ENCODE measurements at places on chromosomes 5 and 9. TPM values are rescaled to one million over a fixed set of nuclear protein-coding genes. Genes with fewer than 3 reads are reported as not detected.

- H3K4me3 ChIP-seq, result no peak overlapping the region
- H3K36me3 ChIP-seq, result no peaks in the 10 kb centered on the region
- no peaks in the 10 kb centered on the region for H3K4me1 ChIP-seq
- H3K27ac ChIP-seq, result no peak overlapping the region
- no peak for DNase-seq
These were observed 12.9 kb downstream of the DYNC2I2 start for GRCh38 chr9:128643519-128644300.

- no peak for DNase-seq
- no peak overlapping the region for H3K27ac ChIP-seq
- H3K4me3 ChIP-seq, result no peak overlapping the region
- no peaks in the 10 kb centered on the region for H3K4me1 ChIP-seq
- H3K36me3 ChIP-seq, result no peaks in the 10 kb centered on the region
- H3K27me3 ChIP-seq, result no peaks in the 10 kb centered on the region
These were observed 73.7 kb downstream of the SPATA31C2 start for GRCh38 chr9:88064554-88064953.

GALNT12 gene
- total RNA-seq, result 19.7 TPM

GRCh38 chr9:84277646-84278045, 62.9 kb downstream of the SLC28A3 start:
- DNase-seq, result no peak
- H3K4me3 ChIP-seq, result no peak overlapping the region
- H3K36me3 ChIP-seq, result no peaks in the 10 kb centered on the region
- no peaks in the 10 kb centered on the region for H3K27me3 ChIP-seq
- no peak overlapping the region for H3K27ac ChIP-seq
- H3K4me1 ChIP-seq, result peaks cover 5% of the 10 kb centered on the region

- H3K36me3 ChIP-seq, result no peaks in the 10 kb centered on the region
- H3K27me3 ChIP-seq, result no peaks in the 10 kb centered on the region
- no peak for DNase-seq
- no peaks in the 10 kb centered on the region for H3K4me1 ChIP-seq
- H3K4me3 ChIP-seq, result no peak overlapping the region
These were observed 31.3 kb upstream of the TAS2R1 start for GRCh38 chr5:9661316-9662015.

DNA sequence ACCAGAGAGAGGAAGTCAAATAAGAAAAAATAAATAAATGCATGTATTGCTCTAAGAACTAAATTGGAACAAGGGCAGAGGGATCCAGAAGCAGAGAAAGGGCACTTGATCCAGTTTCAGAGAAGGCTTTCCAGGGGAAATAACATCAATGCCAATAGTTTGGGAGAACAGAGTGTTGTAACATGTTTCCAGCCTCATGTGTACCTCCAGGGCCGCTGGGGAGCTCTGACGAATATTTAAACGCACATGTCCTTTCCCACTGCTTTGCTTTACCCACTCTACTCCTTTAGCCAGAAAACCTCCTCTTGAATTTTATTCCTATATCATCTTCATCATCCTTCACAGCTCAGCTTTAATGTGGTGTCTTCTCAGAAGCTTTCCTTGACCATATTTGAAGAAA, 233.7 kb downstream of the ENC1 start:
- H3K27ac ChIP-seq, result no peak overlapping the region
- no peak for DNase-seq
- H3K27me3 ChIP-seq, result no peaks in the 10 kb centered on the region
- no peaks in the 10 kb centered on the region for H3K4me1 ChIP-seq
- no peak overlapping the region for H3K4me3 ChIP-seq

- no peak for DNase-seq
- no peaks in the 10 kb centered on the region for H3K27me3 ChIP-seq
- H3K4me1 ChIP-seq, result no peaks in the 10 kb centered on the region
- H3K4me3 ChIP-seq, result no peak overlapping the region
- no peak overlapping the region for H3K27ac ChIP-seq
- H3K36me3 ChIP-seq, result no peaks in the 10 kb centered on the region
These were observed 122.4 kb downstream of the ADGRV1 start for GRCh38 chr5:90680921-90681563.

SPINK6 gene
- not detected for total RNA-seq

JAKMIP2 gene
- 15.9 TPM for total RNA-seq

C9 gene
- not detected for total RNA-seq

GRXCR2 gene
- not detected for total RNA-seq

GPRIN1 gene
- 0.63 TPM for total RNA-seq

- H3K27ac ChIP-seq, result no peak overlapping the region
- no peaks in the 10 kb centered on the region for H3K4me1 ChIP-seq
- DNase-seq, result no peak
These were observed 157.5 kb downstream of the DMRT2 start for GRCh38 chr9:1207686-1208085.

DNA sequence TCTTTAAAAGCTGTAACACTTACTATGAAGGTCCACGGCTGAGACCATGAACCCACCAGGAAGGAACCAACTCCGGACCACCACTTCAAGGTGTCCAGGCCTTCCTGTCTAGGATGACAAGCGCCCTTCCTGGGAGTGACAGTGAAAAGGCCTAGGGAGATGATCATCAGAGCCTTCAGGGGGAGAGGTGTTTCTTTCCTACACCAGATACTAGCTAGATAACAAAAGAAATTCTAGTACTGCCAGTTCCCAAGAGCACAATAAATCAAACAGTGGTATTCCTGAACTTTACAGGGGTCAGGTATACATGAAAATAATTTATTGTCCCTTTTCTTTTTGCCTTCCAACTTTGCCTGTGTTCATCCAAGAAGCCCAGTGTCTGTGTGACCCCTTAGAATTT, 94.2 kb upstream of the NFIL3 start:
- H3K27me3 ChIP-seq, result no peaks in the 10 kb centered on the region
- no peak overlapping the region for H3K4me3 ChIP-seq
- DNase-seq, result no peak
- H3K27ac ChIP-seq, result no peak overlapping the region
- no peaks in the 10 kb centered on the region for H3K4me1 ChIP-seq

DNA sequence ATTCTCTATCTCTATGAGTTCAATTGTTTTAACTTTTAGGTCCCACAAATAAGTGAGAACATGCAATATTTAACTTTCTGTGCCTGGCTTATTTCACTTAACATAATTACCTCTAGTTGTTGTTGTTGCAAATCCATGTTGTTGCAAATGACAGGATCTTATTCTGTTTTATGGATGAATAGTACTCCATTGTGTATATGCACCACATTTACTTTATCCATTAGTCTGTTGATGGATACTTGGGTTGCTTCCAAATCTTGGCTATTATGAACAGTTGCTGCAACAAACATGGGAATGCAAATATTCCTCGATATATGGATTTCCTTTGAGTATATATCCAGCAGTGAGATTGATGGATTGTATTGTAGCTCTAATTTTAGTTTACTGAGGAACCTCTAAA, 36.3 kb downstream of the MEGF9 start:
- H3K36me3 ChIP-seq, result no peaks in the 10 kb centered on the region
- H3K4me3 ChIP-seq, result no peak overlapping the region
- peaks cover 43% of the 10 kb centered on the region for H3K27me3 ChIP-seq
- peaks cover 4% of the 10 kb centered on the region for H3K4me1 ChIP-seq

ARID3C gene
- total RNA-seq, result 0.27 TPM

DNA sequence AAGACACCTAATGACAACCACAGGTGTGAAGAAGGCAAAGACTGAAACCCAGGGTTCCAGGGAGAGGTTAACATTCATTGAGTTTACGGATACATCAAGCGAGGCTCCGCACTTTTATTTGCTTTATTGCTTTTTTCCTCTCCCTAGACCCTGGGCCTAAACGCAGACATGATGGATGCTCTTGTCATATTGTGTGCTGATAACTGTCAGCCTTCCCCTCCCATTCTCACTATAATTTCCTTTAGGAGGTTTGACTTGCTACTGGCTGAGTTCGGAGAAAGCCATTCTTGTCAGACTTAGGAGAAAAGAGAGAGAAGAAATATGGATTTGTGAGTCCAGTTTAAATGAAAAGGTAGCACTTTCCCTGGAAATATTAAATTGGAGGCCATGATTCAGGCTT, 471.6 kb downstream of the DNAH5 start:
- no peak overlapping the region for H3K4me3 ChIP-seq
- H3K27me3 ChIP-seq, result no peaks in the 10 kb centered on the region
- no peak for DNase-seq
- no peaks in the 10 kb centered on the region for H3K36me3 ChIP-seq
- no peak overlapping the region for H3K27ac ChIP-seq

GRCh38 chr5:76604838-76605237, 18.4 kb downstream of the F2RL2 start:
- DNase-seq, result peak; percentile 51
- no peaks in the 10 kb centered on the region for H3K36me3 ChIP-seq

- no peaks in the 10 kb centered on the region for H3K36me3 ChIP-seq
- H3K4me3 ChIP-seq, result no peak overlapping the region
- H3K27me3 ChIP-seq, result no peaks in the 10 kb centered on the region
These were observed 71.2 kb downstream of the CFAP77 start for GRCh38 chr9:132481053-132481849.

DNA sequence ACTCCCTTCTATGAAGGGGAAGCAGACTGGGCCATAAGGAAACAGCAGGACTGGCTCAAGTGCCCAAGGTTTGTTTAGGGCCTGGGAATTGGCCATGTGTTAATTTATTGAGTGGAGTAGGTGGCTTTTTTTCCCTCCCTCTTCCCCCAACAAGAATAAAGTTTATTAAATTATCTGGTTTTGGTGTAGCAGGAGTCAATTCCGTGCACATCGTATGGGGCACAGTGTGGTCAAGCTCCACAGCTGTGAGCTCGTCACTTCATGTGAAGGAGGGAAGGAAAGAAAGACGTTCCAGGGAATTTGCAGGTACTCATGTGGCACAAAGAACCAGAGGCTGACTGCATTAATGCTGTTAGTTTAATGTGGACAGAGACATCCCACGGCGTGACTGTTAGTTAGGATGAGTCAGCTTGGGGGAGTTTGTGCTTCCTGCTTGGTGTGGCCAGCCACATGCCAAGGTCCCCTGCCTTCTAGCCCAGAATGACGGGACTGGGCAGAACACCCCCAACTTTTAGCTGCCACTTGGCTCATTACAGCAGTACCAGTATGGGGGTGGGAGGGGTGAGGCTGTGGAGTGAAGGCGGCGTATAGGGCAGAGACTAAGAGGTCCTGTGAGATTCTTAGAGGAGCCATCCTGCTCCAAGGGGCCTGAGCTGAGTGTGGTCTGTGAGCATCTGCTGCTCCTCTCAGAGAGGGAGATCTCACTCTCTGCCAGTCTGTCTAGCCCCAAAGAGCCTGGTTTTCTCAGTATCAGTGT, 33.2 kb downstream of the CSF1R start:
- H3K27ac ChIP-seq, result no peak overlapping the region
- no peak for DNase-seq
- no peaks in the 10 kb centered on the region for H3K27me3 ChIP-seq
- H3K4me3 ChIP-seq, result no peak overlapping the region

SPINK7 gene
- total RNA-seq, result not detected

SVEP1 gene
- total RNA-seq, result 2.8 TPM

LCN9 gene
- not detected for total RNA-seq

DNA sequence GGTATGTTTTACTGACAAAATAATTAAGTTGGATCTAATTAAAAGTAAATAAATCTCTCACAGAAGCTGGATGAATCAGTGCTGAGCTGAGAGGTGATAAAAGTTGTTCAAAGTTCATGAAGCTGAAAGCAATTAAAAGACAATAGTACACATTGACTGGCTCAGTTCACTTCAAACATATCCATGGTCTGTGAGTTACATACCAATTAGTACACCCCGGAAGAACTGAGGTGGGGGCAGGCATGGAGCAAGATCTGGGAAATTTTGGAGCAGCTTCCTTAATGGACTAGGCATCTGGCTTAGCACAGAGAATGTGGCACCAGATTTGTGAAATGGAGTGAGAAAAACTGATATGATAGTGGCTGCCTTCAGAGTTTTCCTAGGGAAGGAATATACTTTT, 152.7 kb downstream of the ATP10B start:
- H3K4me3 ChIP-seq, result no peak overlapping the region
- no peaks in the 10 kb centered on the region for H3K27me3 ChIP-seq
- no peak overlapping the region for H3K27ac ChIP-seq
- DNase-seq, result no peak

SLC25A2 gene
- not detected for total RNA-seq

LMBRD2 gene
- 15.6 TPM for total RNA-seq

GRCh38 chr9:117720066-117720465, 15.9 kb downstream of the TLR4 start:
- no peak for DNase-seq
- H3K4me3 ChIP-seq, result no peak overlapping the region
- no peak overlapping the region for H3K27ac ChIP-seq
- H3K27me3 ChIP-seq, result no peaks in the 10 kb centered on the region

FOXD4L6 gene
- not detected for total RNA-seq

DNA sequence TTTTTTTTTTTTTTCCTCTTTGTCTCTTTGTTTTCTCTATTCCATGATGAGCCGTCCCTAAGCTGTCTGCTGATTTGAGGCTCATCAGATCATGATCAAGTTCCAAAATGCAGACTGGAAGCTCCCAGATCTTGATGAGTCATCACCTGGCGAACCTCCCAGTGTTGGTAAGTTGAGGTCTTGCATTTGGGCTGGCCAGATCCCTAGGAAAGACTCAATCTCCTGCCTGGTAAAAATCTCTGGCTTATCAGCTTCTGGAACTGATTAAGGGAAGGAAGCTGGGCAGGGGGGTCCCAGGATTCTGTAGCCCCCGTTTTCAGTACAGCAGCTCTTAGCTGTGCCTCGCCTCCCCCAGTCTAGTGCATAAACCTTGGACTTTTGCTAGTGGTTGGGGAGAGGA, 69.0 kb downstream of the TSPAN17 start:
- peak; percentile 81 for DNase-seq
- no peak overlapping the region for H3K4me3 ChIP-seq
- no peaks in the 10 kb centered on the region for H3K36me3 ChIP-seq

DNA sequence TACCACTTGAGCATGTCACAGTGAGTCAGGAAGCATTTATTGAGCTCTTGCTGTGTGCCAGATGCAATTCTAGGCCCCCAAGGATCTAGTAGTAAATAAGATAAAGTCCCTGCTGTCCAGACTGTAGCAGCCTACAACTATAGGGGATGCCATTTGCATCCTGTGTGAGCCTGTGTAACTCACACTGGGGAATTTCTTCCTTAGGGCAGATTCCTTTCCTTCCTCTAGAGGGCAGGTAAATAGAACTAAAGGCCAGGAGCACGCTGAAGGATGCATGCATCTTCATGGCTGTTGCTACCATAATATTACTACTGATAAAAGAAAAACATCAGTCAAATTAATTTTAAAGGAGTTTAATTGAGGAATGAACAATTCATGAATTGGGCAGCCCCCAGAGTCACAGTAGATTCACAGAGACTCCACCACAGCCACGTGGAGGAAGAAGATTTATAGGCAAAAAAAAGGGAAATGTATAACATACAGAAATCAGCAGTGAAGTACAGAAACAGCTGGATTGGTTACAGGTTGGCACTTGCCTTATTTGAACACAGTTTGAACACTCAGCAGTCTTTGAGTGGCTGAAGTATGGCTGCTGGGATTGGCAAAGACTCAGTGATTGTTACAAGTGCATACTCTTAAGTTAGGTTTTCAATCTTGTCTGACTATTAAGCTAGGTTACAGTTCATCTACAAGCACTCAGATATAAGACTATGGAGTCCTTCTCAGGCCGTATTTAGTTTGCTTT, 98.9 kb downstream of the ACTL7B start:
- DNase-seq, result no peak
- no peaks in the 10 kb centered on the region for H3K27me3 ChIP-seq
- H3K4me1 ChIP-seq, result no peaks in the 10 kb centered on the region
- H3K36me3 ChIP-seq, result no peaks in the 10 kb centered on the region
- no peak overlapping the region for H3K27ac ChIP-seq

GRCh38 chr5:170589643-170590042, 85.8 kb downstream of the KCNIP1 start:
- H3K36me3 ChIP-seq, result no peaks in the 10 kb centered on the region
- no peak for DNase-seq
- peaks cover 15% of the 10 kb centered on the region for H3K27me3 ChIP-seq
- H3K4me3 ChIP-seq, result no peak overlapping the region

GRCh38 chr9:131546336-131547084, 1.2 kb downstream of the PRRT1B start:
- peak overlapping the region; percentile 6 for H3K4me3 ChIP-seq
- peak; percentile 24 for DNase-seq
- no peaks in the 10 kb centered on the region for H3K4me1 ChIP-seq
- no peak overlapping the region for H3K27ac ChIP-seq
